ENCODE measurements at places on chromosomes 12 and 14. TPM values are rescaled to one million over a fixed set of nuclear protein-coding genes. Genes with fewer than 3 reads are reported as not detected.

NANOG gene
- total RNA-seq, result not detected

GPRC5A gene
- total RNA-seq, result not detected

KITLG gene
- 6.2 TPM for total RNA-seq

NPAS3 gene
- 21.1 TPM for total RNA-seq

ACOT4 gene
- total RNA-seq, result 0.98 TPM

AQP6 gene
- 0.21 TPM for total RNA-seq

- DNase-seq, result no peak
Measured at GRCh38 chr12:3204143-3204542, 127.0 kb downstream of the TSPAN9 start.

DNA sequence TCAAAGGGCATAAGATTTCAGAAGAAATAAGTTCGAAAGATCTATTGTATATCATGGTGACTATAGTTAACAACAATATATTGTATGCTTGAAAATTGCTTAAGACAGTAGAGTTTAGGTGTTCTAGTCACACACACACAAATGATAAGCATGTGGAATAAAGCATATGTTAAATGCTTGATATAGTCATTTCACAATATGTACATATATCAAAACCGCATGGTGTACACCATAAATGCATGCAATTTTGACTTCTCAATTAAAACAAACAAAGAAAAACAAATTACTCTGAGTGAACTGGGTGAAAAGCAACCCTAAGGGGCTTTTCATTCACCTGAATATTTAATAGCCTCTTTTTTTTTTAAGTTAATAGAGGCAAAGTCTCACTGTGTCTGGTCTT is 40.3 kb upstream of the BCAT1 start:
- DNase-seq, result no peak

- no peak for DNase-seq
Measured at GRCh38 chr12:64088431-64089349, 133.4 kb downstream of the KICS2 start.

All from neural crest cell (in vitro differentiated cells).